ENCODE measurements at places on chromosomes 1 and 21. TPM values are rescaled to one million over a fixed set of nuclear protein-coding genes. Genes with fewer than 3 reads are reported as not detected.

FAM110D gene
- total RNA-seq = not detected

RRP1 gene
- 29.8 TPM for total RNA-seq

GRCh38 chr1:221429264-221429663 lies 312.6 kb downstream of the DUSP10 start:
- peak; percentile 72 for DNase-seq

DNA sequence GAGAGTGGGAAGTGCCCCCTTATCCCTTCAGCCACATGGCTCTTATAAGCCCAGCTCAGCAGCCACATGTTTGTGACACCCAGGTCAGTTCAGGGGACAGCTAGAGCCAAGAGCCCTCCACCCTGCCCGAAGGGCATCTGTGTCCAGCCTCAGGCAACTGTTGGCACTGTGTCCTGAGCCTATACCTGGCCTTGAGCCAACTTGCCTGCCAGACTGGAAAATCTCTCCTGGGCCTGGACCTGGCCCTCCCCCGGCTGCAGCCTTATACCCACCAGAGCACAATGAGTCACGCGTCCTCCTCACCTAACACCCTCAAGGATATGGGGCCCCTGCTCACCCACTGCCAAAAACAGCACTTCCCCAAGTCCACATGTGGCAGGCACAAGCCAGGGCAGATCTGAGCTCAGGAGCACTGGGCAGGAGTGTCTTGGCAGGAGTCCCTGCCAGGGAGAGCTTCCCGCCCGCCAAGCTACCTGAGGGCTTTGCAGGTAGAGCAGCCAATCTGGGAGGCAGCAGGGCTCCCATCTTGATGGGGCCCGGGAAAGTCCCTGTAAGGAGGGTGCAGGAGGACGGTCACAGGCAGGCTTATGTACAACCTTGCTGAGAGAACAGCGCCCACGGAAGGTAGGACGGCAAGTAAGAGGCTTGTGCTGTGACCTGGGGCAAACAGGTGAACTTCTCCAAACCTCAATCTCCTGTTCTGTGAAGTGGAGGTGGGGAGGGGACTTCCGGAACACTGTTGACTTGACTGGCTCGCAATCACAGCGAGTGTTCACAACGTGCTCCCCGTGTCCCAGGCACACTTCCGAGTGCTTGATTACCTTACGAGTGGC lies 19.8 kb upstream of the HSPG2 start:
- peak; percentile 84 for DNase-seq

Measured in M059J (cell line).